ENCODE measurements at places on chromosomes 11 and 22.
A peak's percentile ranks its signal among the peaks of the same experiment; 100 is the strongest.

GRCh38 chr11:59473015-59473414, at the start of gene OR4D10:
TSS of gene OR4D10 (plus strand) at chr11:59473315. CDS start at chr11:59477430, 4,115 bp downstream.
- DNase-seq, result no peak

- peak; percentile 79 for DNase-seq
Observed at GRCh38 chr11:63478896-63479295, 12.1 kb downstream of the PLAAT5 start.

GRCh38 chr11:101516546-101516945, 67.3 kb downstream of the TRPC6 start:
- no peak for DNase-seq

DNA sequence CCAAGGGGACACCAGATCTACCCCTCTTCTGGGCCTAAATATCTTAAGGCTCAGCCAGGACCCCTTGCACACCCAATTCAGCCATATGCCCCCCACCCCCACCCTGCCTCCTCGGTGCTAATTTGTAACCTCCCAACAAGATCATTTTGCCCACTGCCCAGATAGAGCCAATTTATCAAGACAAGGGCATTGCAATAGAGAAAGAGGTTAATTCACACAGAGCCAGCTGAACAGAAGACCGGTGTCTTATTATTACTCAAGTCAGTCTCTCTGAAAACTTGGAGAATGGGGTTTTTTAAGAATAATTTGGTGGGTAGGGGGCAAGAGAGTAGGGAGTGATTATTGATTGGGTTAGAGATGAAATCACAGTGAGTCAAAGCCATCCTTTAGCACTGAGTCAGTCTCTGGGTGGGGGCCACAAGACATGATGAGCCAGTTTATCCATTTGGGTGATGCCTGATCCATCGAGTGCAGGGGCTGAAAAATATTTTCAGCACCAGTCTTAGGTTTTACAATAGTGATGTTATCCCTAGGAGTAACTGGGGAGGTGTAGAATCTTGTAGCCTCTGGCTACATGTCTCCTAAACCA, 9.9 kb upstream of the CAPN5 start:
- DNase-seq, result no peak

DNA sequence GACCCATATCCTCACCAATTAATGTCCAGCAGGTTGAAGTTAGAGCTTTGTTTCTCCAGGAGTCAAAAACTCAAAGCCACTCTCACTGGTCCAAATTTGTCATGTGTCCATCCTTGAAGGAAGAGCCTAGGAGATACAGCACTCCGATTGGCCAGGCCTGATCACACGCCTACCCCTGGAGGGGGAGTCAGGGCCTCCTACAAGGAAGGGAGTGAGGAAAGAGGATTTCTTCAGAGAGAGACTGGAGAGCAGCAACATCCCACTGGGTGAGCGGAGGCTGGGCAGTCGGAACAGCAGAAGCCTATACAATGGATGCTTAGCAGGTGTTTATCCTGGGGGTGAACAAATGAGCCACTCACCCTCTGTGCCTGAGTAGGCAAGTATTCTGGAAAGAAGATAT, 113.9 kb downstream of the TRIM29 start:
- DNase-seq, result no peak

DNA sequence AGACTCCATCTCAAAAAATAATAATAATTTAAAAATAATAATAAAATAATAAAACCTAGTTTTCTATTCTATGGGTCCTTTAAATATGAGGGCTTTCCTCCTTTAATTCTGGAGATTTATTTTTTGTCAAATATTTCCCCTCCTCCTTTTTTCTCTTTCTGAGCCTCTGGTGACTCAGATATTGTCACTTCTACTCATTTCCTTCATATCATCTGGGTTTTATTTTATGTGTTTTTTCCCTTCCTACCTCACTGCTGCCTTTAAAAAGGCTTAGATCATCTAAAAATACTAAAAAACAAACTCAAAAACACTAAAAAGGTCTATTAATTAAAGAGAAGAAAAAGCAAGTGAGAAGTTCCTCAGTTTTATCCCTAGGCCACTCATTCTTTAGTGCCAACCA, 138.9 kb downstream of the SPON1 start:
- no peak for DNase-seq

- DNase-seq, result no peak
Observed at GRCh38 chr11:84560206-84560605, 1066.9 kb downstream of the DLG2 start.
